GM23248 (cell line): ENCODE measurements at places on chromosomes 1 and 21.

GRCh38 chr1:37233606-37234005 is 199.3 kb upstream of the GRIK3 start:
- DNase-seq: peak; percentile 5

DNA sequence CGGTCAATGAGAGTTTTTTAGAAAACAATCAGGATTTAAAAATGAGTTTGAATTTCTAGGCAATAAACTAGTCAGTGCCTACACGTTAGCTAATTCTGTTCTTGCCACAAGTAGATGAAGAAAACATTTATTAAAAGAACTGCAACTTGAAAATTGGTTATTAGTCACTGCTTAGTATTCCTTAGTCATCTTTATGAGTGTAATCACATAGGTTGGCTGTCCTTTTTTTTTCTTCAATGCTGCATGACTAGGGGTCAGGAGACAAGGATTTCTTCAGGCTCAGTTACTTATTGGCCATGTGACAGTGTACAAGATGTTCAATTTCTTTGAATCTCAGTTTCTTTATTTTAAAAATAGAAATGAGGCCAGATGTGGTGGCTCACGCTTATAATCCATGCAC is 17.1 kb downstream of the SOAT1 start:
- peak; percentile 90 for DNase-seq

DNA sequence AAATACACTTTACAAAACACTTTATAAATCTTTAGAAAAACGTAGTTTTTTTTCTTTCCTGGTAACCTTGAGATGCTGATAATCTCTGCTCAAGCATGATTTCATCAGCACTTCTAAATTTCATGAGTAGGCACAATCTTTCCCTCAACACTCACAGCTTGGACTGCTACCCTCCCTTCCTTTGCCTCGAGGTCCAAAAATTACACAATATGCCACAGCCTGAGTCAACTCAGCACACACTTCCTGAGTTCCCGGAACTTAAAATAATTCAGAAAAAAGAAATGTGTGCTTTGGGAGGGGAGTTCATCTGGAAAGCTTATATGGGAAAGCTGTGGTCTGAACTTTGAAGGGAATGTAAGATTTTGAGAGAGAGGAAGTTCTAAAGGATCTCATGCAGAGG is 5.9 kb downstream of the CLCA2 start:
- peak; percentile 96 for DNase-seq

- DNase-seq: no peak
Measured at GRCh38 chr1:51241119-51241518, 5.0 kb downstream of the RNF11 start.

DNA sequence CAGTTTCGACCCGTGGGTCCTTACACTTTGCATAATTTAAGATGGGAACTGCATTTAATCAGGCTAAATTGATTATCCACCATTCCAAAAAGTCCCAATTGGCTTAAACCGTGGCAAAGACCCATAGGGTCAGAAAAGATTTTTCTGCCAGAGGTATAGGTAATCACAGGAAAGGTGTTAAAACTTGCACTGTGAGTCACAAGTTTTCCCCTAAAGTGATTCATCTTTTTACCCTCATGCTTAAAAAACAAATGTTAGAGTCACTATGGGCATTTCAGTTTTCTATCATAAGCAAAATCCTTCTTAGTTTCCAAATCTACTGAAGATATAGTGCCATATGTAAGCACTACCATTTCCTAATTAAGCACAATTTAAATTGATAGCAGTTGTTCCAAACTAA is 1079.8 kb downstream of the ADGRL2 start:
- no peak for DNase-seq

GRCh38 chr1:217590598-217590997 is 40.3 kb downstream of the GPATCH2 start:
- no peak for DNase-seq
